ENCODE measurements at places on chromosomes 5 and 9.

DNA sequence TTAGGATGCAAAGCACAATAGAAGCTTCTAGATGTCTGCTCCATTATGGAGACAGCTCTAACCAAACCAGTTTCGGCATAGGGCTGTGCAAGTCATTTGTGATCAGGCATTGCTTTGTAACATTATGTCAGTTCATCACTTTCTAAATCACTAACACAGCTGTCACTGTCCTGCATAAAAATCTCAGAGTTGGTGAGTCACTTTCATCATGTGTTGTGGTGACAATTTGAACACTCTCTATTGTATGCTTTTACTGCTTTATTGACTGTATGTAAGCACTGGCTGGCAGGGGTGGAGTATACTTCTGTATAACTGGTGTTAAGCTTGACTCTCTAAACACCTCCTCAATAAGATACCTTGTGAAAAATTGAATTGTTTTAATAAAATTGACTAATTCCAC is 77.9 kb downstream of the SLCO4C1 start:
- no peak for DNase-seq

GRCh38 chr9:87497080-87497603 is 525 bp upstream of the DAPK1 start:
- no peak for DNase-seq

DNA sequence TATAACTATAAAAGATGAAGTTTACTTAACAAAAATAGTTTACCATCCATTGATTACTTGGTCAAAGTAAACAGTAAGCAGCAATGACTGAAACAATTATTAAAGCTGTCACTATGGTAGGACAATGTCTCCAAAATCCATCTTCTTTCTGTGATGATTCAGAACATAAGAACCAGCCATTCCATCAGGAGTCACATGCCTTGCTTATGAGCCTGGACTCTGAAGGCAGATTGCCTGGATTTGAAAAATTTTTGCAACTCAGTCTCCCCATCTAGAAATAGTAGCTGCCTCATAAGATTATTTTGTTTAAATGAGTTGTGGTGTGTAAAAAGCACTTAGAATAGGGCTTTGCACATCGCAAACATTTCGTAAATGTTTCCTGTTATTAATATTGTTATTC is 136.2 kb downstream of the LIFR start:
- DNase-seq: no peak

DNA sequence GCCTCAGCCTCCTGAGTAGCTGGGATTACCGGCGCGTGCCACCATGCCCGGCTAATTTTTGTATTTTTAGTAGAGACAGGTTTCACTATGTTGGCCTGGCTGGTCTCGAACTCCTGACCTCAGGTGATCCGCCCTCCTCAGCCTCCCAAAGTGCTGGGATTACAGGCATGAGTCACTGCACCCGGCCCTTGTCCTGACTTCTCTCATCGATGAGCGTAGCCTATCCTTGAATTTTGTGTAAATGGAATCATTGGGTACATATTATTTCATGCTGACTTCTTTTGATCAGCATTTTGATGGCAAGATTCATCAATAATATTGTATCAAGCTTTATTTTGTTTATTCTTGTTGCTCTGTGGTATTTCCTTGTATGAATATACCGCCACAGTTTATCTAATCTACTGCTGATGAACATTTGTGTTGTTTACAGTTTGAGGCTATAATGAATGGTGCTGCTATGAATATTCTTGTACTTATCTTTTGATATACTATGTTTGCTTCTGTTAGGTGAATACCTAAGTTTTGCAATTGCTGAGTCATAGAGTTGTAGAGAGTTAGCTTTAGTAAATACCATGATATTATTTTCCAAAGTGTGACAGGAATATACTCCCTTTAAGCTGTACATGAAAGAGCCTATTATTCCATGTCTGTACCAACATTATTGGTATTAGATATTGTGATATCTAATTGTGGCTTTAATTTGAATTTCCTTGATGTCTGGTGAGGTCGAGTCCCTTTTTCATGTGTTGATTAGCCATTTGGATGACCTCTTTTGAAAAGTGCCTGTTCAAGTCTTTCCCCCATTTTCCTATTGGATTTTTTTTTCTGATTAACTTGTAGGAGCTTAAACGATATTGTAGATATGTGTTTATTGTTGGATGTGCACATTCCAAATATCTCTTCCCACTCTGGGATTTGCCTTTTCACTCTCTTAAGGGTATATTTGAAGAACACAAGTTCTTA is 107.5 kb downstream of the RGS3 start:
- DNase-seq: no peak

- DNase-seq: no peak
Observed at GRCh38 chr5:122062205-122062604, 15.9 kb downstream of the LOX start.

GRCh38 chr9:80866576-80867227 is 822.6 kb downstream of the TLE1 start:
- DNase-seq: no peak

DNA sequence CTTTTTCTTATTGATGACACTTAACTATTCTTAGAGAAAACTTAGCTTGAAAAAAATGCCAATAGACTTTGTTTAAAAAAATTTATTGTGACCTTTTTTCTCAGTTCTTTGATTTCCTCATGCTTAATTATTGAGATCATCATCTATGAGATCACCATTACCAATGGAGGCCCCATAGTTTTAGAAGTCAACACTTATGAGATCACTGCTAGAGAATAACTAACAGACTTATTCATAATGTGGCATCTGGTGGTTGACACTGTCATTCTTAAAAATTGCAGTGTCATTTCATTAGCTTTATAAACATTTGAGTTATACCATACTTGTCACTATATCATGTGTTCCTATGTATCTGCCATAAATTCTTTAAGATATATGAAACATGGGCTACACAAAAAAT is 14.9 kb upstream of the FEM1C start:
- no peak for DNase-seq

DNA sequence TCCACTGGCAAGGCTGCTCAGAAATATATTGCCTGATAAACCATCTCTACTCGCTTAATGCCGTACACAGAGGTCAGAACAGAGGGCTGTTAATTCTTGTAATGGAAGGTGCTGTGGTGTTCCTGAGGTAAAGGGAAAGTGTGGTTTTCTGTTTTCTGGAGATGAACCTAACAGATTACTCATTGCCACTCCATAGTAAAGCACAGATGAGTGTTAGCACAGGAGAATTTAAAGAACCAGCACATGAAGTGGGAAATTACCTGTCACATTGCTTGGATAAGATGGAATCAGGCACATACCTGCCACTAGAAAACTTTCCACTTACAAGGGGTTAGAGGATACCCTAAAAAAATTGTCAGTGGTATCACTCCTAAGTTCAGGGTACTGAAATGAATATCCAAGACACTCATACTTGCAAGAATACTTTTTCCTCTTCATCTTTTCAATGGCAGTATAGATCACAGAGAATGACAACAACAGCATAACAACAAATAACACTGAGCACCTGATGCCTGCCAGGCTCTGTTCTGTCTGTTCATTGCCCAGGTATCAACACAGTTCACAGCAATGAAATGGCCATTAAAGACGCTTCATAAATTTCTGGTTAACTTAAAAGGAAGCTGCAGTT is 152.9 kb upstream of the GNA14 start:
- no peak for DNase-seq

DNA sequence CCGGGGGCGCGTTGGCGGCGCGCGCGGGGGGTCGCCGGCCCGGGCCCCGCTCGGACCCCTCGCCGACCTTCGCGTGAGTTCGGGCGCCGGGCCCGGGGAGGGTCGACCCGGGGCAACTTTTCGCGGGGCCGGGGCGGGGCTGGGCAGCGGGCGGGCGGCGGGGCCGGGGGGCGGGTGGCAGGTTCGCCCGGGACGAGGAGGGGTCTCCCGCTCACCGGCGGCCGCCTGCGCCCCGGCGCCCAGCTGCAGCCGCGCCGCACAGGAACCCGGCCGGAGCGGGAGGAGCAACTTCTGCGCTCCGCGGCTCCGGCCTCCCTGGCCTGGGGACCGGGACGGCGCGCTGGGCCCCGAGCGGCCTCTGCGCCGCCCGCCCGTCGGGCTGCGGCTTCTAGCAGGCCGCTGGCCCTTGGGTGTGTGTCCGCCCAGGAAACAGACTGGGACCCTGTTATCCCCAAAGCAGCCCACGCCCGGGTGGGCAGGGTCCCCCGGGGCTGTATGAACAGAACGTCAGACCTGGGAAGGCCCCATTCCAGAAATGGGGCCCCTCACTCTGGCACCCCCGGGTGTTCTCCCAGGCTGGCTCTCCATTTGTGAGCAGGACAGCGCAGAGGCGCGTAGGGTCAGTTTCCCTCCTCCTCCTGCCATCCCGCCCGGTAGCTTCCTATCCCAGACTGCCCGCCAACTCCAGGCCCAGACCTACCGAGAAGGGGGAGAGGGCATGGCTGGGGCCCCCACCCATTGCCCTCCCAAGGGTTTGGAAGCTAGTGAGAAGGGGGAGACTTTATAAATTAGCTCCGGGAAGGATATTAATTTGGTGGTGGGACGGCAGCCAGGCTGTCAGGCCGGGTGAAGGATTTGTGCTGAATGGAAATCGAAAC is 708 bp downstream of the RXRA start:
- no peak for DNase-seq

- DNase-seq: no peak
Observed at GRCh38 chr5:179292681-179293635, 52.3 kb downstream of the ADAMTS2 start.

DNA sequence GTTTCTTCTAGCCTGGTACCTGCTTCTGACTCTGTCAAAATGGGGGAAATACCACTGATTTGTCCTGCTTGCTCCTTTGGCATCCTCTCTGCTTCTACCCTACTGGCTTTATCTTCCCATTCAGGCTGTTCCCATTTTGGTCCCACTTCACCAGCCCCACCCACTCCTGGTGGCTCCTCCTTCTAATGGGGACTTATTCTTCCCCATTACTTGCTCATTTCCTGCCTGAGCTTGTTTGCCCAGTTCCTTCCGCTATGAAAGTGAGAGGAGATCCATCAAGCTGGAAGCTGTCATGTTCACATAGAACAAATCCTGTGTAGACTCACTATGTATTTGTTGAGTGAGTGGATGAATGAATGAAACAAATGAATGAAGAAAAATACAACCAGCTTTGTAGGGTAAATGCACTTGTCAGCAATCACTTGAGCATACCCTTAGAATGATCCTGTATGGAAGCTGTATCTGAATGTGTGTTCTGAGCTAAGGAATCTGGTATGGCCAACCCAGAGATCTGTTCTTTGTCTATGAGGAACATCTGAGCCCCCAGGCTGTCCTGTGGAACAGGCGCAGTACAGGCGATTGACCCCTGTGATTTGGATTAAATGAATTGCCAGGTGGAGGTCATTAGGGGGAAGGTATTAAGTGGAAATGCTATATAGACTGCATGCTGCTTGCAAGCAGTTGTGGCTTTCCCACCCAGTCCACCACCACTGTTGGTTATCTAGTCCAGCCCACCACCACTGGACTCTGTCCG is 89.5 kb downstream of the APBA1 start:
- no peak for DNase-seq

DNA sequence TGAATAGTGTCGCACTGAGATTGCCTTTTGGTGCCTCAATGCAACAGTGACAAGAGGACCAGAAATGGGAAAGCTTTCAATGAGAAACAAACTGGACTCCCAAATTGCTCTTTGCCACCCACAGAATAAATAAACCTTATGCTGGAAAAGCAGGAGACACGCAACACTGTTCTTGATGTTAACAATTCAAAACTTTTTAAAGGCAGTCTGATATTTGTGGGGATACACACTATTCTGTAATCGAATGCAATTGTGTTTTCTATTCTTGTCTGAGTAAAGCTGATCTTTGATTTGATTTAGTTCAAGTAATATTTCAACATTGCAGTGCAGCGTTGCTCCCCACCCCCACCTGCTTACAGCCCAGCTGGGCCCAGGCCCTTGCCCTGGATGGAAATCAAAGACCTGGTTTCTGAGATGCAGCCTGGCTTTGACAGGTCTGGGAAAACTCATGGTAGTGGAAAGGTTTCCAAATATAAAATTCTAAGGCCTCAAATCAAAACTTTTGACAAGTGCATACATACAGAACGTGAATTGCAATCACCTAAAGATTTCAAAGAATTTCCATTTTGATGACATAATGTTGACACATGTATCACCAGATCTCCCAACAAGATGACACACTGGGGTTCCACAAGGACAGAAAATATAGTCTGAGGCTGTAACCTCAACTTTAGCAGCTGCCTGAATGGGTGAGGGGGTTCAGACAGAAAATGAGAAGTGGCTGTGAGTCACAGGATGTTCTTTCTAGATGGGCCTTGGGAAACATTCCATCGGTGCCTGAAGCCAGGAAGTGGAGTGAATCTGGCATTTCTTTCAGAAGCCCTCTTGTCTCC is 55.1 kb downstream of the ABCA1 start:
- DNase-seq: no peak

- DNase-seq: no peak
Observed at GRCh38 chr9:21985964-21986667, 8.1 kb downstream of the CDKN2A start.

GRCh38 chr5:147748590-147748989 is 33.9 kb downstream of the JAKMIP2 start:
- no peak for DNase-seq

GRCh38 chr9:134181648-134182034 is 17.3 kb upstream of the RNU6ATAC start:
- no peak for DNase-seq

DNA sequence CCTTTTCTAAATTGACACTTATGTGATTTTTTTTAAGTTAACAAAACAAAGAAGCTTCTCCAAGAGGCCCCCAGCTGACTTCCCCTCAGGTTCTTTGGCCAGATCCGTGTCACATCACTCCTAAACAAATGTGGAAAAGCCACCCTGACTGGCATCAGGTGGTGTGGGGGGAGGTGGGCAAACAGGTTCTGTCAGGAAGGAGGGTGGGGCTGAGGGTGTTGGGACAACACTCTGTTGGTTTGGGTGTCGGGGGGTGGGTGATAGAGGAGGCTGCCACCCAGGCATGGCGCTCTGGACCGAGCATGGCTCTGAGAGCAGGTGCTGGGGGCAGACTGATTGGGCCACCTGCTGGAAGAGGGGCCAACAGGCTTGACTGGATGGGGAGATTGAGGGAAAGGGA is 210.9 kb downstream of the HSPA4 start:
- no peak for DNase-seq

DNA sequence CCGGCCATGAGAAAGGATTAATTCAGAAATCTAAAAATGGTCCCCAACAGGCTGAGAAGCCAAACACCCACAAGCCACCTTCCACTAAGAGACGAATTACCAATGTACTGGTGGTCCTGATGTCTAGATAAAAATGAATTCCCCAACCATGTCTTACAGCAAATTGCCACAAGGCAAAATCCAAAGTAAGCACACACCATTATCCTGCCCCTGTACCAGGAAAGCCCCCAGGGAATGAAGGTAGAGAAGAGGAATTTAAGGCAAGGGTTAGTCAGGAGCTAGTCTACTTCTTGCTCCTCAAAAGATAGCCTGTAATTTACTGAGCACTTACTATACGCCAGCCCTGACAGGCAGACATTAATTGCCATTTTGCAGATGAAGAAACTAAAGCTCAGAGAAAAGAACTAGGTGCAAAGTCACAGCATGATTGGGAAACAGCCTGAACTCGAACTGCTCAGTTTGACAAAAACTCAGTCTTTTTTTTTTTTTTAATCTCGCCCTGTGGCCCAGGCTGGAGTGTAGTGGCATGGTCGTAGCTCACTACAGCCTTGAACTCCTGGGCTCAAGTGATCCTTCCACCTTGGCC is 64.3 kb downstream of the RAPGEF1 start:
- DNase-seq: no peak

- no peak for DNase-seq
Observed at GRCh38 chr5:82591021-82591515, 312.9 kb upstream of the RPS23 start.
